ENCODE measurements at places on chromosomes 5 and 9.

- DNase-seq = peak; percentile 4
Measured at GRCh38 chr5:72611118-72611730, 104.0 kb upstream of the ZNF366 start.

DNA sequence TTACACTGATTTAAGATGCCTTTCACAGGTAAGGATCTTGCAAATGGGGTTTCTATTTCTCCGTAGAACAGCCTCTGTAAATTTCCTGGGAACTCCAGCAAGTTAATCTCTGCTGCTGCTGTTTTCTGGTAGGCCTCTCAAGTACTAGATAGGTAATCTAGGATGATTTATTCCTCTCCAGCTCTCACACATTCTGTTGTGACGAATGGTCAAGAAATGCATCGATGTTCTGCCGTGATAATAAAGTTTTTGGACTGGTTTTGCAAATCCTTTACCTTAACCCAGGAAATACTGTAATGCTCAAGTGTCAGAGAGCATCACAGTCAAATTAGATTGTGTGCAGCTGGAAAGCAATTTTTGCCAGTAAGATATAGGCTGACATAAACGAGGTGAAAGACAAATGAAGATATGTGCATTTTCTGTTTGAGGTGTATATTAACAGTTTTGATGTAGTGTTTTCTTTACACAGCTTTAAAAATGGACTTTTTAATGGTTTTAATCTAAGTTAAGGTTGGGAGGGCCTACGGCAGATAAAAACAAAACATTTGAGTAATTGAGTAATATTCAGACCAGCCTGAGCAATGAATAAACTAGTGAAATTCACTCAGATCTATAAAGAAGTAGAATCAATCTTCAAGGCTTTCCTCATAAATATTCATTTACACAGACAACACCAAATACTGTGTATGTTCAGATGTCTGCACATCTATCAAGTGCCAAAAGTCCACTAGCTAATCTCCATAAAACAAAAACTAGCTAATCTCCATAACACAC is 300.6 kb upstream of the EDIL3 start:
- DNase-seq = no peak

GRCh38 chr9:4716163-4716562 is 24.8 kb downstream of the AK3 start:
- DNase-seq = no peak

GRCh38 chr5:39691993-39692392 is 267.2 kb upstream of the DAB2 start:
- no peak for DNase-seq

DNA sequence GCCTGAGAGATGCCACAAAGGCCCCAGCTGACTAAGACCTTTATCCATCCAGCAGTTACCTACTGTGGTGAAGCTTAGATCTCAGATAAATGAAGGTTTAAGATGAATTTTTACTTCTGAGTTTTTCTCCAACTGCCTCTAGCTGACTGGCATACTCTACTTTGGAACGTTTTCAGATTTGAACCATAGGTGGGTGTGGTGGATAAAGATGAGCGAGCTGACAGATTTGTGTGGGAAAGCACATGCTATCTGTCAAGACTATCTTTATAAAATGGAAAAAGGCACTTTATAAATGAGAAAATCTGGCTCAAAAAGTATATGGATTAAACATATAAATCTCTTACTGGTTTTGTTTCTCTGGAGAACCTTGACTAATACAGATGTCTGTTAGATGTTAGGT is 160.8 kb downstream of the MCTP1 start:
- no peak for DNase-seq

DNA sequence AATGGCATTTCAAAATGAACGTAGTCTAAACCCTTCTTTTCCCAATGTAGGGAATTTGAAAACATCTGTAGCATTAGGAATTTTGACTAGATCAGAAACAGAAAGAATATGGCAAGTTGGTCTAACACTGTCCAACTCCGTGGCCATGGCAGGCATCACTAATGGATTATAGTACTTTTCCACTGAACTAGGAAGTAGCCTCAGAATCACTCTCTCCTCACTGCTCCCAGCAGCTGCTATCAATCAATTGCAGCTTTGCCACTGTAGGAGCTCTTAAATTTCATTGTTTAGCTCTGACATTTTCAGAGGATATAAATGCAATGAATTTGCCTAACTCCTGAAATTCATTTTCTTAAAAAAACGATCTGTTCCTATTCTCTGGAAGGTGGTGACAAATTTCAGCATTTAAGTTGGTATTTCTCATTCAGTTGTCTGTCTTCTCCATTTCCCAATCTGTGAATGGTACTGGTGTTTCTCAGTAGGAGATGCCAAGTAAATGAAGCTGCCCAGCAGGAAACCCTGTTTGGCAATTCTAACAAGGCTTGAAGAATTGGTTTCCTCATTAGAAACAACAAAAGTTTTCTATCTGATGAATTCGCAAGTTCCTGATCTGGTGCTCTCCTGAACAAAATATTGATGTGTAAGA is 64.7 kb downstream of the TLR4 start:
- no peak for DNase-seq

DNA sequence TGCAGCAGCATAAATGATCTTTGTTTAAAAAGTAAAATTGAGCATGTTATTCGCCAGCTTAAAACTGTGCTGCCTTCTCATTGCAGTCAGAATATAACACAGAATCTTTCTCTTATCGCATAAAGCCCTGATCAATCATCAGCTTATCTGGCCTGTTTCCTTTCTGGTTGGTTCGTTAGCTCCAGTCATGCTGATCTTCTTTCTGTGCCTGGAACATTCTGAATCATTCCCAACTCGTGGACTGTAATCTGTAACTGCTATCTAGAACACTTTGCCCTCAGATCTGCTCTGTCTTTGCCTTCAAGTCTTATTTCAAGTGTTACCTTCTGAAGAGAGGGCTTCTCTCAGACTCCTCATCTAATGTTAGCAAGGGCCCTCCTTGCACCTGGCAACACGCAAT is 11.9 kb upstream of the FER start:
- DNase-seq = no peak

- no peak for DNase-seq
Measured at GRCh38 chr9:12958279-12958678, 183.5 kb downstream of the LURAP1L start.

GRCh38 chr5:156667616-156668015 is 182.5 kb upstream of the PPP1R2B start:
- no peak for DNase-seq

- DNase-seq = no peak
Measured at GRCh38 chr9:2859776-2860379, 16.0 kb upstream of the PUM3 start.

DNA sequence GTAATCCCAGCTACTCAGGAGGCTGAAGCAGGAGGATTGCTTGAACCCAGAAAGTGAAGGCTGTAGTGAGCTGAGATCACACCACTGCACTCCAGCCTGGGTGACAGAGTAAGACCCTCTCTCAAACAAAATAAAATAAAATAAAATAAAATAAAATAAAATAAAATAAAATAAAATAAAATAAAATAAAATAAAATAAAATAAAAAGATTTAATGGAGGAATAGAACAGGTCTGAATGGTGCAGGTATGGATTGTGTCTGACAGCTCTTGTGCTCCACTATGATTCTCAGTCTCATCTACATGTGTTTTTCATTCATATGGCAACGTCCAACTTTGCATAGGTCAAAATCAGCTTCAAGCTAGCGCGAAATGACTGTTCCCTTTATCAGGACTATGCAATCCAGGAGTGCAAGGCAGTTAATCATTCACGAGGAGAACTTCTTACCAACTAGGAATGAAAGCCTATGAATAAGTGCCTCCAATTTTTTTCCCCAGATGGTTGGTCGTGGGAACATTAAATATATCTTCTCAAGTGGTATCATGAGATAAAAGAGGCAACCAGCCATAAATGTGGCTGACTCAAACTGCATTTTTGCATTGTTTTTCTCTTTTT is 1392.3 kb upstream of the CDH9 start:
- no peak for DNase-seq

- no peak for DNase-seq
Measured at GRCh38 chr5:42994246-42994554, 45.9 kb downstream of the ANXA2R start.

DNA sequence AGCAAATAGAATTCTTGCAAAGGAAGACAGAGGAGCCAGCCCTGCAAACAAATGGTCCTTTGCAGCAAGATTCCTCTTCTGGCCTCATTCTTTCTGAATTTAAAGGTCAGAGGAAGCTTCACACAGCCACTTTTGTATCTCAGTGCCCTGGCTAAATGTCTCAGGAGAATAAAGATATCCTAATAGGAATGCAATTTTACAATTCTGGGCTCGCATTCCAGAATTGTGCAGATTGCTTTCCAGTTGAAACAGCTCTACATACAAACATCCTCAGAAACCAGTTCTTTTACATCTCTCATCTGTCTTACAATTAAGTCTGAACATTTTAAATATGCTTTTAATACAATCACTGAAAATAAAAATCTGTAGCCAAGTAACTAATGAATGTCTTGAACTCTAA is 14.6 kb upstream of the ACOT12 start:
- no peak for DNase-seq

DNA sequence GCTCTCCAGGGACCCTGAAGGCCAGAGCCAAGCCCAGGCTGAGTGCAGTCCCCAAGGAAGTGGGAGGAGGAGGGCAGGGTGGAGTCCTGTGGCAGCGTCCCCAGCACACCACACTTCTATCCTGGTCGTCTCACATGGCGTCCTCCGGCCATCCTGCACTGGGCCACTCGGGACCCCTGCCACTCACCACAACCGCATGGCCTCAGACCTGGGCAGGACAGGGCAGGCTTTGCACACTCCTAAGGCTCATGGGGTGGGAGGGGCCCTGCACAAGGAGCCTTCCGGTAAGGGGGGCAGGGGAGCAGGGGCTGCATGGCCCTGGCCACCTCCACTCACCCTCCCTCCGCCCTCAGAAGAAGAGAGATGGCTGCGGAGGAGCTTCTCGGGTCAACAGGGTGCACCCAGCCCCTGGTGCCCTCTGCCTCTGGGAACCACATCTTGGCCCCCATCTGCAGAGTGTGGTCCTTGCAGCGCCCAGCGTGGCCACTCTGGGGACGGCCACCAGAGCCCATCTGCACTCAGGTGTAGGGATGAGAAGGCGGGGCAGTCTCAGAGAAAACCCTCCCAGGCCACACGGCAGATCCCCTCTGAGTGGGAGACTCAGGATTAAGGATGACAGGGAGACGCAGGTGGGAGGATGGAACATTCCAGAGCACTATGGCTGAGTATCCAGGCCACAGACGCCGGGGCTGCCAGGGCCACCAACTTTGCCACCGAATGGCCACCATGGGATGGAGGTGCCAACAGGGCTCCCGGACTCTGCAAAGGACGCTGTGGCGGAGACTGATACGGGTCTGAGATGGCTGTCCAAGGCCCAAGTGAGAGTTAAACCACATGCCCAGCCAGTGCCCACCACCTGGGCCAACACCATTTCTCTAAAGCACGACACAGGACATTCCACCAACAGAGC is 7.6 kb downstream of the TPPP start:
- DNase-seq = no peak

- DNase-seq = no peak
Measured at GRCh38 chr5:104909803-104910202, 1347.2 kb upstream of the NUDT12 start.

- no peak for DNase-seq
Measured at GRCh38 chr9:38380230-38380871, 12.2 kb upstream of the ALDH1B1 start.

DNA sequence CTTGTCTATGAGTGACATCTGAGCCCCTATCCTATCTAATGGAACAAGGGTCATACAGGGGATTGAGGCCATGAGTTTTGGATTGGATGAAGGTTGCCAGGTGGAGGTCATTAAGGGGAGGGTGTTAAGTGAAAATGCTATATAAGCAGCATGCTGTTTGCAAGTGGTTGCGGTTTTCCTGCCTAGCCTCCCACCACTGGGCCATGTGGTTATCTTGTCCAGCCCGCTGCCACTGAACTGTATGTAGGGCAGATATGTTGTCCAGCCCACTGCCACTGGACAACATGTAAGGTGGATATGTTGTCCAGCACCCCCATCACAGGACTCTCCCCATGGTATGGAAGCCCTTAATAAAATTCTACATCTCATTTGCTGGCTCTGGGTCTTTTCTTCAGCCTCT is 200.0 kb downstream of the FGF10 start:
- DNase-seq = no peak

DNA sequence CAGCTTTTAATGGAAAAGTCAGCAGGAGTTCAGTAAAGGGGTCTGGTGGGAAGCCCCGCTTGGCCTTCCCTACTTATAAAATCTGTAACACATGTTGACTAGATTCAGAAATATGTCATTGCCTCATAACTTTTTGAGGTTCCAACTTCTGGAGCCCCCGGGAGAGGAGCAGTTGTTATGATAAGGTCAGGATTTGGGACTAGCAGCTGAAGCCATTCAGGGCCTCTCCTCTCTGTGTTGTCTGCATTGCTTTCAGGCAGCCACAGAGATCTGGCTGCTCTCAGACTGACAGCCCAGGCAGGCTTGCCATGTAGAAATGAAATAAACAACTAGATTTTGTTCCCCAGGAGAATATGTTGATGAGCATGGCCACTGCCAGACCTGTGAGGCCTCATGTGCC is 167.1 kb downstream of the RFK start:
- DNase-seq = no peak

GRCh38 chr9:38118862-38119438 is 49.9 kb upstream of the SHB start:
- no peak for DNase-seq

DNA sequence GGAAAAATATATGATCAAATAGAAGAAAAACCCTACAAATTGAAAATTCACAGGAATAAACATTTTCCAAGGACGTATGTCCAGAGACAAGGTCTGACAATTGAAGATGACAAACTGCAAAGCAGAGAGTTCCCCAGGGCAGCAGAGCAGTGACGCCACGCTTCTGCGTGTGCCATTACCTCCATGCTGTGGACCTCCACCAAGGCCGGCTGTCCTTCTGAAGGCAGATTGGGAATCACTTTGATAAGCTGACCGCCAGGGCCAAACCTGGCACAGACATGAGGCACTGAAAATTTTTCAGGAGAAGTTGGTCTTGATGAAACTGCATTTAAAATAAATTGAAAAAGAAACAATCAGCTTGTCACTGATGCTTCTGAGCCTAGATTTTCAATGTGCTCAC is 18.6 kb downstream of the SEC16A start:
- no peak for DNase-seq

DNA sequence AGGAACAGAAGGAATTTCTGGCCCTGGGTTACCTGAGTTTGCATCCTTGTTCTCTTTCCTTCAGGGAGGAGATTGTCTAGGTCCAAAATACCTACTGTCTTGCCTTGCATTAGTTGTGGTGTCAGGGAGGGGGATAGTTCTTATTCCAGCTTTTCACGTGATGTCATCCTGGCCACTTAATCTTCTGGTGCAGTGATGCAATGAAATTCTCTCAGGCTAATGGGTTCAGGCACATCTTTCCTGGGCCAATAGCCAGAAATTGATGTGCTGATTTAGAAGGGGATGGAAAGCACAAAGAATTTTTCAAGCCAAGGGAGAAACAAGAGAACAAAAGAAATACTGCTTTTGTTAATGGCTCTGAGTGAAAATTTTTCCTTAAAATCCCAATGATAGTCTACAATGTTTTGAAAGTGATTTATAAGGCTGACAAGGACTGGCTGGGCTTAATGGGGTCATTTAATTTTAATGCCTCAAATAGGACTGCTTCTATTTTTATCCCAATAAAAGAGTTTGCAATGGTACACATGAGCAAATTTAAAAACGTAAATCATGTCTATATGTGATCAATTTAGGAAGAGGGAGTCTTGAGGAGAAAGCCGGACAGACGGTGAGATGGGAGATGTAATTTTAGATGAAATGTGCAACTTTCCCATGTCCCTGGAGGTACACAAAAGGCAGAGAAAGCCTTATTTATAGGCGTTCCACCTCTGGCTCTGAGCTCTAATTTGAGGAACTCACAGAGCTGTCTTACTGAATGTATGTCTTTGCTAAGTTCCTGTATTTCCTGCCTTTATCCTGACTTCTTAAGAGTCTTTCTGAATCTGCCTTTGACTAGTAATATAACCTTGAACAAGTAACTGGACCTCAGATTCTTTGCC is 89.3 kb upstream of the SV2C start:
- DNase-seq = no peak

Measured in T follicular helper cell (primary cell).